Immature natural killer cell (primary cell): ENCODE measurements at places on chromosomes 6 and 20. TPM values are rescaled to one million over a fixed set of nuclear protein-coding genes. Genes with fewer than 3 reads are reported as not detected.
A peak's percentile ranks its signal among the peaks of the same experiment; 100 is the strongest.

Gene ZFP64
- 16.8 TPM for polyA plus RNA-seq

GRCh38 chr20:1094751-1095150 lies 23.7 kb upstream of the PSMF1 start:
- H3K36me3 ChIP-seq: peaks cover 5% of the 10 kb centered on the region
- H3K27me3 ChIP-seq: peaks cover 4% of the 10 kb centered on the region
- no peaks in the 10 kb centered on the region for H3K4me1 ChIP-seq
- H3K27ac ChIP-seq: no peak overlapping the region
- H3K4me3 ChIP-seq: no peak overlapping the region

- DNase-seq: no peak
- H3K27me3 ChIP-seq: peaks cover 5% of the 10 kb centered on the region
- H3K27ac ChIP-seq: no peak overlapping the region
- peaks cover 4% of the 10 kb centered on the region for H3K36me3 ChIP-seq
- H3K4me3 ChIP-seq: peak overlapping the region; percentile 97
Measured at GRCh38 chr6:119348748-119349360, 707 bp downstream of the MAN1A1 start.

Gene SMLR1
- not detected for polyA plus RNA-seq

DNA sequence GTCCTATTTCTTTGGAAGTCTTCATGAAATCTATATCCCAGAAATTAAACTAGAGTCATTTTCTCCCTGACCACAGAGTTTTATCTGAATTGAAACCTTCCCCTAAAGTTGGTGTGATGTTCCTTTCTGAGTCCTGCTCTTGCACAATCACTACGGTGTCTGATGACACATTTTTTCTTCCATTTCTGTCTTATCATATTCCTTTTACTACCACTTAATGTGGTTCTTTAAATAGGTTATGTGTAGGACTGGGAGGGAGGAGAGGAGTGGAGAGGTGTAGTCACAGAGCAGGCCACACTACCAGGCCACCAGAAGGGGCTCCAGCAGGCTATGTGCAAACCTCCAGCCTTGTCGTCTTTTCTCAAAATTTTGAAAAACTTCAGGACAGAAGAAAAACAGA lies 39.7 kb upstream of the ATXN1 start:
- no peak for DNase-seq
- H3K27me3 ChIP-seq: no peaks in the 10 kb centered on the region
- no peak overlapping the region for H3K4me3 ChIP-seq
- H3K36me3 ChIP-seq: no peaks in the 10 kb centered on the region
- no peaks in the 10 kb centered on the region for H3K4me1 ChIP-seq

DNA sequence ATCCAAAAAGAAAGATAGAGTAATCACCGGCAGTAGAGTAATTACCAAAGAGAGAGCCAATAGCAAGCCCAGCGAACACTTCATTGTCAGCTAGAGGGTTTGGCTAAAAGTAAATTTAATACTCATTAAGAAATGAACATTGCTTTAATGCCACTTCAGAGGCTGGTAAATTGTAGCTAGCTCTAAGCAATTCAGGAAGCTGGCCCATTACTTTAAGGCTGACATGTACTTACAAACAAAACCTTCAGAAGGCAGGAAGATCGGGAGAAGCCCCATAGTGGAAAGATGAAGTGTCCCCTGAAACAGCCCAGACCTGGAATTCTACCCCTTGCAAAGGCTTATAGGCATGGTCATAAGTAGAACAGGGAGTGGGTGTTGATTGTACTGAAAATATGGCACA lies 396.6 kb upstream of the ID4 start:
- H3K4me3 ChIP-seq: no peak overlapping the region
- H3K36me3 ChIP-seq: no peaks in the 10 kb centered on the region
- H3K4me1 ChIP-seq: no peaks in the 10 kb centered on the region
- DNase-seq: no peak
- H3K27me3 ChIP-seq: no peaks in the 10 kb centered on the region

- no peaks in the 10 kb centered on the region for H3K4me1 ChIP-seq
- DNase-seq: no peak
- H3K36me3 ChIP-seq: peaks cover 6% of the 10 kb centered on the region
Measured at GRCh38 chr6:129350278-129350677, 359.7 kb downstream of the ARHGAP18 start.

Gene TRIM40
- not detected for polyA plus RNA-seq

Gene MYBL2
- polyA plus RNA-seq: 2.0 TPM

GRCh38 chr6:37788259-37788658 lies 31.3 kb upstream of the ZFAND3 start:
- no peaks in the 10 kb centered on the region for H3K36me3 ChIP-seq
- H3K27me3 ChIP-seq: peaks cover 10% of the 10 kb centered on the region
- H3K4me1 ChIP-seq: peaks cover 24% of the 10 kb centered on the region
- no peak overlapping the region for H3K27ac ChIP-seq
- no peak for DNase-seq

Gene NRN1
- not detected for polyA plus RNA-seq

DNA sequence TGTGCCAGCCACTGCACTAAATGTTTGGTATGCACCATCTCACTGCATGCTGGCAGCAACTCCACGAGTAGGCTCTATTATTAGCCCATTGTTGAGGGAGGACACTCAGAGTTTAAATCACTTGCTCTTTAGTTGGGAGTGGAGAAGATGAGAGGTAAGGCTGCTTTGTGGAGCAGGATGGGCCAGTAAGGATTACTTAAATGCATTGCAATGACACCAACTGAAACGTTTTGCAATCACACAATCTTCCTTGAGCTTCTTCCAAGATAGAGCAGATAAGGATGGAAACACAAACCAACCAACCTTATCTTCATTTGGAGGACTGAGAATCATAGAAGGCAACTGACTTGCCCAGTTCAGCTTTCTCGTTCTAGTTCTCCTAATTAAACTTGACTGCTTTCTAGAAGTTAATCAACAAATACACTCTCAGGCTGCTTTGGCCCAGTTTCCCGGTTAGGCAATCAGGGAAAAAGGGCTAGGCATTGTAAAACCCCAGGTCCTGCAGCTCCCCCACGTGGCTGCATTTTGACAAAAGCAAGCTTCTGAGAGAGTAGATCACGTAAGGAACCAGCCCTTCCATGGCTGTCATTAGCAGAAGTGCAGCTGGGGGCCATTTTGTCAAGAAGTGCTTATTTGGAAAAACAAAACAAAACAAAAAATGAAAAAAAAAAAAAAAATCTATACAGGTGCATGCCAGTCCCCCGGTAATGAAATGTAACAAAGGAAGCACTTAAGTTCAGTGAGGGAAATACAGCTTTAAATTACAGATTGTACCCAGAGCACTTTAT lies 130.6 kb downstream of the BCAS1 start:
- H3K27ac ChIP-seq: peak overlapping the region; percentile 78
- no peaks in the 10 kb centered on the region for H3K36me3 ChIP-seq
- H3K4me1 ChIP-seq: peaks cover 49% of the 10 kb centered on the region
- no peak overlapping the region for H3K4me3 ChIP-seq

Gene AFG1L
- polyA plus RNA-seq: not detected

GRCh38 chr6:82337688-82338257 lies 25.8 kb upstream of the TPBG start:
- no peaks in the 10 kb centered on the region for H3K36me3 ChIP-seq
- no peak for DNase-seq
- no peak overlapping the region for H3K27ac ChIP-seq
- H3K27me3 ChIP-seq: peaks cover 4% of the 10 kb centered on the region

DNA sequence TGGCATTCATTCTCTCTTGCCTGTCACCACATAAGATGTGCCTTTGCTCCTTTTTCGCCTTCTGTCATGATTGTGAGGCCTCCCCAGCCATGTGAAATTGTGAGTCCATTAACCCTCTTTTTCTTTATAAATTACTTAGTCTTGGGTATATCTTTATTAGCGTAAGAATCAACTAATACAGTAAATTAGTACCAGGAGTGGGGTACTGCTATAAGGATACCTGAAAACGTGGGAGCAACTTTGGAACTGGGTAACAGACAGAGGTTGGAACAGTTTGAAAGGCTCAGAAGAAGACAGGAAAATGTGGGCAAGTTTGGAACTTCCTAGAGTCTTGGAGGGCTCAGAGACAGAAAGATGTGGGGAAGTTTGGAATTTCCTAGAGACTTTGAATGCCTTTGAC lies 46.6 kb downstream of the RNF182 start:
- H3K4me1 ChIP-seq: no peaks in the 10 kb centered on the region
- DNase-seq: no peak
- H3K27me3 ChIP-seq: peaks cover 5% of the 10 kb centered on the region
- H3K36me3 ChIP-seq: peaks cover 4% of the 10 kb centered on the region

DNA sequence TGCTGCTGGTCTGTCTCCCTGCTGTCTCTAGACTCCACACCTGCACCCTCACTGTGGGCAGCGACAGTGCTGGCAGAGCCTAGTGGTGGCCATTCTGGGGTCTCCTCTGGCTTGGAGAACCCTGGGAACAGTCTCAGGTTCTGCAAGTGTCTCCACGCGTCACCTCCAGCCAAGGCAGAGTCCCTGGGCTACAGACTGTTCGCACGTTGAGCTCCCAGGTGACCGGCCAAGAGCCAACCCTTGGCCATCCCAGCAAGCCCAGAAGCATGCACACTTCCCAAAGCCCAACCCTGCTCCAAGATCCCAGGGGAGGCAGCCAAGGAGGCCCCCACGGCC lies 4.8 kb downstream of the EEF1A2 start:
- peaks cover 13% of the 10 kb centered on the region for H3K27me3 ChIP-seq
- H3K4me3 ChIP-seq: no peak overlapping the region
- no peak overlapping the region for H3K27ac ChIP-seq
- peaks cover 2% of the 10 kb centered on the region for H3K4me1 ChIP-seq
- no peaks in the 10 kb centered on the region for H3K36me3 ChIP-seq

DNA sequence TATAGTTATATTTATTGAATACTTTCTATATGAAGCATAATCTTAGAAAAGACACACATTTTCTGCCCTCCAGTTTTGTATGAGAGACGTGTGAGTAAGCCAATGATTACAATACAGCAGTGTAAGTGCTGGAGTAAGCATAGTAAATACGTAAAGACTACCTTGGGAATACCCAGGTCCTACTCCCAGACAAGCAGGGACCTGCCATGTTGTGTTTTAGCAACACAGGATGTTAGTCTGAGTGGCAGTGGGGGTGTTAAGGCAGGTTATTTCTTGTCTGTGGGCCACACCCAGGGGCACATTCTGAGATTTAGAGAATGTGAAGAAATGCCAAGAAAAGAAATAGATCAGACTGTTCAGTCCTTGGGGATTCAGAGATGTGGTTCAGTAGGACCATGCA lies 34.3 kb upstream of the RNF144B start:
- peaks cover 2% of the 10 kb centered on the region for H3K27me3 ChIP-seq
- no peaks in the 10 kb centered on the region for H3K36me3 ChIP-seq
- DNase-seq: no peak
- no peaks in the 10 kb centered on the region for H3K4me1 ChIP-seq

Gene NRSN2
- polyA plus RNA-seq: 6.7 TPM

Gene FAM209B
- polyA plus RNA-seq: 0.57 TPM

Gene SPACA1
- not detected for polyA plus RNA-seq

DNA sequence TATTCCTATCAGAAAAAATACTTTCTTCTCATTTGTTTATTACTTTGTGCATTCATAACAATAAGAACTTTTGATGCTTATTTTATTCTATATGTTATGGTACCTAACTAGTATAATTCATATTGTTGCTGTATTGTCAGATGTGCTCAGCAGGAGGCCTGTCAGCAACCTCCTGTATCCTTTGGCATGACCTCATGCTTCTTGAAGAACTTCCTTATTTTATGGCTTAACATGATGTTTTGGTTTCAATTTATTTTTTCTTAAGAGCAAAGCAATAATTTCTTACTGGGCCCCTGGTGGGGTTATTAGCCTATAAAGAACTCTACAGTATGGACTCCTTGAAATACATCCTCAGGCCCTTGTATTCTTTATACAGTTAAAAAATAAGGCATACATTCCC lies 17.3 kb downstream of the GGTLC1 start:
- no peaks in the 10 kb centered on the region for H3K4me1 ChIP-seq
- DNase-seq: no peak
- no peak overlapping the region for H3K4me3 ChIP-seq
- no peaks in the 10 kb centered on the region for H3K36me3 ChIP-seq

DNA sequence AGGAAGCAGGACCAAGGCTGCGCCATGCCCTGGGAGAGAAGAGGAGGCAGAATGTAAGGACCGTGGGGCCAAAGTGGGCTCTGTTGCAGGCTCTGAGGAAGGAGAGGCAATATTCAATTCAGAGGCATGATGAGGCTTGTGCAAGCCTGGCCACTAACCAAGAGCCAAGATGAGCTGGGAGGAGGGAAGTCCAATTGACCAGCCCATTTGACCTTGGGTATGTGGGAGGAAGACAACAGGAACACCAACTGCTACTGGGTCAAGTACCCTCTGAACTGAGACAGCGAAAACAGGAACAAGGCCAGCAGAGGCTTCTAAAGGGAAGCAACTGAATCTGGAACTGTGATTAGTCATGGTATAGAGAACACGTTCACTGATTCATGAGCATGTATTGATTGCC lies 779.6 kb downstream of the MAFB start:
- no peak overlapping the region for H3K27ac ChIP-seq
- H3K4me3 ChIP-seq: no peak overlapping the region
- H3K36me3 ChIP-seq: no peaks in the 10 kb centered on the region
- no peak for DNase-seq

Gene HLA-DQB1
- 74.9 TPM for polyA plus RNA-seq

GRCh38 chr20:43800186-43800585 lies 73.4 kb upstream of the GTSF1L start:
- H3K4me1 ChIP-seq: peaks cover 3% of the 10 kb centered on the region
- H3K27me3 ChIP-seq: peaks cover 8% of the 10 kb centered on the region
- no peak for DNase-seq
- H3K4me3 ChIP-seq: no peak overlapping the region

- no peak for DNase-seq
- no peaks in the 10 kb centered on the region for H3K27me3 ChIP-seq
- peaks cover 35% of the 10 kb centered on the region for H3K36me3 ChIP-seq
- H3K27ac ChIP-seq: no peak overlapping the region
- H3K4me1 ChIP-seq: no peaks in the 10 kb centered on the region
- no peak overlapping the region for H3K4me3 ChIP-seq
Measured at GRCh38 chr6:34839666-34840352, 47.9 kb downstream of the BLTP3A start.

Gene CPNE5
- polyA plus RNA-seq: 0.29 TPM

DNA sequence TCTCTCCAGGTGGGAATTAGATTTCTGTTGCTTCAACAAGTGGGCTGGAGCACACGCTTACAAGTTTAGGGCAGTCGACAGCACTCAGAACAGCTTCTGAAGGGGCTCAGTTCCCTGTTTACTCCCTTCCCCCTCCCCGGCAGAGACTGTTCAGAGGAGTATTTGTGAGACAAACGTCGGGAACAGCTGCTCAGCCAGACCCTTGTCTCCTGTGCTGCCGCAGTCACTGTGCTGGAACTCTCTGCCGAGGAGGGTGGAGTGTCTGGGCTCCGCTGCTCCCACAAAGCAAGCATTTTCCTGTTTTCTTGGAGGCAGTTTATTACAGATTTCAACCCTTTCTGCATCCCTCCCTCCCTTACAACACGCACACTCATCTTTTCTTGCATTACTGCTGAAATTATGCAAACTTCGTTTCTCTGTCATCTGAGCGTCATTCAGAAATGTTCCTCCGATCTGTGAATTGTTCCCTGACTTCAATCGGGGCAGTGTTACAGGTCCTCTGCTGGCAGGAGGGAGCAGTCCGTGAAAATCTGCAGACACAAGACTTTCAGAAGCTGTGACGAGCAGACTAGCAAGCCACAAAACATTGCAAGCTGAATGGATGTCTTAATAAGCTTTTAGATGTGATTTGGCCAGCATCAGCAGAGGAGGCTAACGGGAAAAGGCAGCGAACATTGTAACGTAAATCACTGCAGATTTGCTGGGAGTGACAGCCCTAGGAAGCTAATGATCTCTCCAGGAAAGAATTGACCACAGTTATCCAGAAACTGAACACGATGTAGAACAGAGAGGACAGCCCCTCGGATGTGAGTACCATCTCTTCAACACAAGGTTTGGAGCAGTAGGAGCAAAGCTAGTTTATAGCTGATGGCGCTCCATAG lies 76.2 kb downstream of the LYRM2 start:
- DNase-seq: no peak
- H3K36me3 ChIP-seq: no peaks in the 10 kb centered on the region
- H3K4me1 ChIP-seq: no peaks in the 10 kb centered on the region
- H3K4me3 ChIP-seq: no peak overlapping the region
- H3K27me3 ChIP-seq: peaks cover 4% of the 10 kb centered on the region

Gene BPI
- not detected for polyA plus RNA-seq

Gene PKHD1
- not detected for polyA plus RNA-seq
